Parietal lobe (tissue), 2 donors: ENCODE measurements at places on chromosomes 4 and X. TPM values are rescaled to one million over a fixed set of nuclear protein-coding genes. Genes with fewer than 3 reads are reported as not detected.

The SMIM31 gene
- not detected for total RNA-seq

The VCX3A gene
- total RNA-seq: not detected

The SPANXN4 gene
- total RNA-seq: not detected

The SSR4 gene
- total RNA-seq: 71.7 TPM

The F11 gene
- total RNA-seq: not detected

The PNMA3 gene
- 15.0 TPM for total RNA-seq

The AR gene
- total RNA-seq: 0.94 TPM

The PITX2 gene
- total RNA-seq: not detected
